CD4-positive, alpha-beta T cell treated with Interleukin-12 subunit alpha and Interleukin-12 subunit beta, for 1 hour (primary cell): ENCODE measurements at places on chromosomes 1 and 21.
A peak's percentile ranks its signal among the peaks of the same experiment; 100 is the strongest.

DNA sequence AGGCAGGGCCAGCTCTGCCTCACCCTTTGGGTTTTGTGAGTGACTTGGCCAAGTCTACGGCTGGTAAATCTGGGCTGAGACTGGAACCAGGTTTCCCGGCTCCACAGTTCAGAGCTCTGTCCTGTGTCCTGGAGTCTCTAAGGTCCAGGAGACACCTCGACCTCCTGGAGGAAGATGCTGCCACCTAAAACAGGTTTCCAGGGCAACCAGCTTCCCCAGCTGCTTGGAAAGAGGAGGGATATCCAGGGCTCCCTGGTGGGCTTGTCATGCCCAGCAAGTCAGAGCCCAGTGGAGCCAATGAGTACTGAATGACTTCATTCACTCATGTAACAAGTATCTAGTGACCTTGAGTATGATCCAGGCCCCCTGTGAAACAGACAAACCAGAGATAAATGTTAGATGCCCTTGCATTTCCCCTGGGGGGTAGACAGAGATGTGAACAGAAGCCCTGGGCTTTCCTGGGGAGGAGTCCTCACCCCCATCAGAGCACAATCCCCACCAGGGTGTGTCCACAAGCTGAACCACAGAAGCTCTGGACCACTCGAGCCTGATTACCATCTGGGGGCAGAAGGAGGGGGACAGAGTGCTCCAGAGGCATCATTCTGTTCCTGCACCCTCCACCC is 181.2 kb upstream of the RAB4A start:
- no peak for DNase-seq

DNA sequence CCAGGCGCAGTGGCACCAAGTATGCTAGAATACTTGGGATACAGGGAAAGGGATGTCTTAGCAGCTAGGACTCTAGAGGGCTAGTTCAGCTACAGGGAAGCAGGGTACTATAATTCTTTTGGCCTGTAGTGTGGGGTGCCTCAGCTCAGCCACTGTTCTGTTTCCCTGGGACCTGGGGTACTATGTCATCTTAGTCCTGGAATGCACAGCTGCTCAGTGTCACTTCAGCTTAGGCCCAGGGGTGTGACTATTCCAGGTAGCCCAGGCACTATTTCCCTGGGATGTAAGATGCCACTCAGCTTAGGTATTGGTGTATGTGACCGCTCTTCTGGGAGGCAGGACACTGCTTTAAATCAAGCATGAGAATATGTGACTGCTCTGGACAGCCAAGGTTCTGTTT is 34.1 kb downstream of the RGSL1 start:
- DNase-seq: no peak

- DNase-seq: no peak
Observed at GRCh38 chr1:78980511-78980910, 26.0 kb downstream of the ADGRL4 start.

GRCh38 chr1:108670131-108670773 is 9.4 kb upstream of the HENMT1 start:
- no peak for DNase-seq

DNA sequence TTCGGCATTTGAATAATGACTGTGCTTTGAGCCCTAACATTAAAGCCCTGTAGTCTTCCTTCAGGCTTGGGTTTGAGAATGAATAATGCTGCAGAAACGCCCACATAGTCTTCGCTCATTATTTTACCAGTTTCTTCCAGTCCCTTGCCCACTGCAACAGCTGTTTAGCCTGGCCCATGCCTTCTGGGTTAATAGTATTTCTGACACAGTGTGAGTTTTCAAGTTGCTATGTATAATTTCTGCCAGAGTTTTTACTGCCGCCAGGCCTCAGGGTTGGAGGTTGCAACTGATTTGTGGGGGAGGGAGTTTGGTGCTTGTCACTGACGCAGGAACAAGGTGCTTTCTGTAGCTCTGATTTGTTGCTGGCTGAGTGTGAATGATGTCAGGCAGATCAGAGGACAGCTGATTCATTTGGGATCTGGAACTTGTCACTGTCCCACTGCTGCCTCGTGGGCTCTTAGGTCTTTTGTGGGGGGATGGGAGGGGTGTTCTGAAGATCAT is 109.8 kb downstream of the MAST2 start:
- DNase-seq: no peak

DNA sequence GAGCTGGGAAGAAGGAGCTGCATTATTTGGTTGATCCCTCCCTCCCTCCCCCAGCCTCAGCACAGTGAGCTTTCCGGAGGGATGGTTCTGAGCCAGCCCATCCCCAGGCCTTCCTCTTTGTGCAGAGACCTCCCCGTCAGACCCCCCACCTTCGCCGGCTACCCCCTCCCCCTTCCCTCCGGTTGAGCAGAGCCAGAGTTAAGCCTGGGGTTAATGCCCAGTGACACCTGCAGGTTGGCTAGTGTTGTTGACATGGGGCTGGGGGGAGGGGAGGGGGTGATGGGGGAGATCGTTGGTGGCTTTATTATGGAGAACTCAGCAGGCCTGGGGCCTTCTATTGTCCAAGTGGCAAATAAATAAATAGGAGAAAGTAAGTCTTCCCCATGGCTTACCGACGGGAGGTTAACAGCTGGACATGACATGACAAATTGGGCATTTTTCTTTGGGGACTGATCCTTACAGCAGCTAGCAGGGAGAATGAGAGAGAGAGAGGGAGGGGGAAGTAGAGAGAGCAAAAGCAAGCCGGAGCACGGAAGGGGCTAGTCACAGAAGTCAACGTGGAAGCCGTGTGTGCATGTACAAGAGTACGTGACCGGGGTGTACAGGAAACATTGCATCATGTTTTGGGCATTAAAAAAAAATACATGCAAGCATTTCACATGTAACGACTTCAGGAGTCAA is 131.1 kb downstream of the TMEM53 start:
- DNase-seq: no peak

DNA sequence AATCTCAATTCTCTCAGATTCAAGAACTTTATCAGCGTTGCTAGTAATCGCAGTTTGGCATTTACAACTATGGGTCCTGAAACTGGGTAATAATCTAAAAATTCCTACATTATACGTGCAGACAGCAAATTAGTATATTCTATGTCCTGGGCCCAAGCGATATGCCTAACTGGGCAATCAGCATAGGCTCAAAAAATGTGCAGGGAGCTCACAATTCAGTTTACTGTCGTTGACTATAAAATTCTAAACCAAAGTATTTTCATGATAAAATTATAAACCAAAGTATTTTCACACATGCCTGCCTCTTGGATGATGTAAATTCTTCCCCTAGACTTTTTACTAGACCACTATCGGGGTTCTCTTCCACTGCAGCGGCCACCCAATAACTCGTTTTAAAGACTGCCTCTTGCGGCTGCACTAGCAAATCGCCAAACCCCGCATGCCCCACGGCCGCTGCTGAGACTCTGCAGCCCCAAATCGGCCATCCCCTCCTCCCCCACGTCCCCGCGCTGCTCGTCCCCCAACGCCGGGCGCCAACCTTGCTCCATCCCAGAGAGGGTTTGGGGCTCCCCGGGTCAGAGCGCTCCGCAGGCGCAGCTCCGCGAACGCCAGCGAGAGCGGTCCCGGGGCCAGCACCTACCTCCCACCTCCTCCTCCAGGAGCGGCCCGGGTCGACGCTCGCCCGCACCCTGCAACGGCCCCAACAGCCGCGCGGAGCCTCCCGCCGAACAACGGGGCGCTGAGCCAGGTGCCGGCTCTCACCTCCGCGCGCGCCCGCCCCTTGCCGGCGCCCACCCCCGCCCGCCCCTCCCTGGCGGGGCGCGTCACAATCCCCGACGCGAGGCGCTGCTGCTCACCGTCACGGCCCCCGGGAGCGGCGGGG is 506 bp downstream of the SSX2IP start:
- DNase-seq: no peak

- no peak for DNase-seq
Observed at GRCh38 chr1:208085655-208086515, 158.3 kb downstream of the PLXNA2 start.

- DNase-seq: peak; percentile 29
Observed at GRCh38 chr1:67052741-67053534, 1.0 kb downstream of the SLC35D1 start.

GRCh38 chr1:244801246-244801645 is 34.2 kb upstream of the COX20 start:
- DNase-seq: peak; percentile 63
